Immature natural killer cell (primary cell): ENCODE measurements at places on chromosomes 5 and 9.

DNA sequence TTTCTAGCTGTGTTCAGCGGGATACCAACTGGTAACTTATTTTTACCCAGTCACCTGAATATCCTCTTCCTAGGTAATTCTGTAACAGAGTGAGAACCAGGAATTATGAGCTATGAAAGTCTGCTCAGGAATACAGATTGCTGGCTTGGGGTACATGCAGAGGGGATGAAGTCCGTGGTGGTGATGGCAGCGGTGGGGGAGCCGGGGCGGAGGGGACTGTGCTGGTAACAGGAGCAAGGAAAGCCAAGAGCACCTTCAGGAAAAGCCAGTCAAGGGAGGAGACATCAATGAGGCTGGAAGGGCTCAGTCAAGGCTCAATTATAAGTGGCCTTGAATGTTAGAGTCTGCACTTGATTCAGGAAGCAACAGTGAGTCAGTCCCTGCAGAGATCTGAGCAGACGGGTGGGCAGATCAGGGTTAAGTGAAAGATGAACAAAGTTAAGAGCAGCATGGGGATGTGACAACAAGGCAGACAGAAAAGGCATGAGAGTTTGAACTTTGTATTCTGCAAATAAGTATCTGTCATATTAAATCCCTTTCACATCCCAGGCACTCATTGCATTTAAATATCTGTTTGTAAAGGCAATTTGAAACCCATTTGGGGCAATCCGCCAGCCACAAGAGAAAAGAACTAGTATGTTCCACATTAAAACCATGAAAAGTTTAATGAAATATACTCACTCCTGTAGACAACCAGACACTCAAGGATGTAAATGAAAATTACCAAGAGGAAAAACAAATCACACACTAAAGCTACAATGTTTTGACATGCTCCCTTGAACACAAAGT is 101.2 kb downstream of the TTC39B start:
- DNase-seq, result no peak

DNA sequence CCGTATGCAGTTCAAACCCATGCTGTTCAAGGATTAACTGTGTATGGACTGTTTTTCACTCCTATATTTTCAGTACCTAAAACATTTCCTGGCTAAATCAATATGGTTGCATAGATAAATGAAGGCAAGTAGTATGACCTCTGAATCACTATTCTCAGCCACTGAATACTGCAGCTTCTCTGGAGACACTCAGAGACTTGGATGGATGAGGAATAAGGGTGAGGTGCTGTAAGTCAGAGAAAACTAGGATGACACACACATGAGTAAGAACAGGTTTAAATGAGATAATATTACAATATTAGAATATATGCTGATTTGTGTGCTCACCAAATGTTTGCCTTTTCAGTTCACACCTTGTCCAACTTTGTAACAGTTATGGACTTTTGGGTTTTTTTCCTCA is 26.0 kb upstream of the ANXA1 start:
- DNase-seq, result no peak

GRCh38 chr5:167051402-167051768 is 1240.1 kb upstream of the WWC1 start:
- no peak for DNase-seq

DNA sequence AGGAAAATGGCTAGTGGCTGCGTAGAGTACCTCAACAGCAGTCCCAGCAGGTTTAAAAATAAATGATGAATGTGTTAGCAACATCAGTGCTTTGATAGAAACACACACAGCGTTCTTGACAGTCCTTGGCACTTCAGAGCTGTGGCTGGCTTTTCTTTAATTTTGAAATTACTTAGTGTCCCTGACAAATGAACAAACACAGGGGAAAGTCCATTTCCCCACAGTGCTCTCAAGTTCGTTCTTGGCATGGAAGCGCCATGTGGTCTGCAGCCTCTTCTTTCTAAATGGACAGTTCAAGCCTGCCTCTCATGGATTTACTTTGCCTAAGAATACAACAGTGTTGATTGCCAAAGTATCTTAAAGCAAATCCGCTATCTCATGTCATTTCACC is 102.2 kb downstream of the ADAMTS12 start:
- no peak for DNase-seq

DNA sequence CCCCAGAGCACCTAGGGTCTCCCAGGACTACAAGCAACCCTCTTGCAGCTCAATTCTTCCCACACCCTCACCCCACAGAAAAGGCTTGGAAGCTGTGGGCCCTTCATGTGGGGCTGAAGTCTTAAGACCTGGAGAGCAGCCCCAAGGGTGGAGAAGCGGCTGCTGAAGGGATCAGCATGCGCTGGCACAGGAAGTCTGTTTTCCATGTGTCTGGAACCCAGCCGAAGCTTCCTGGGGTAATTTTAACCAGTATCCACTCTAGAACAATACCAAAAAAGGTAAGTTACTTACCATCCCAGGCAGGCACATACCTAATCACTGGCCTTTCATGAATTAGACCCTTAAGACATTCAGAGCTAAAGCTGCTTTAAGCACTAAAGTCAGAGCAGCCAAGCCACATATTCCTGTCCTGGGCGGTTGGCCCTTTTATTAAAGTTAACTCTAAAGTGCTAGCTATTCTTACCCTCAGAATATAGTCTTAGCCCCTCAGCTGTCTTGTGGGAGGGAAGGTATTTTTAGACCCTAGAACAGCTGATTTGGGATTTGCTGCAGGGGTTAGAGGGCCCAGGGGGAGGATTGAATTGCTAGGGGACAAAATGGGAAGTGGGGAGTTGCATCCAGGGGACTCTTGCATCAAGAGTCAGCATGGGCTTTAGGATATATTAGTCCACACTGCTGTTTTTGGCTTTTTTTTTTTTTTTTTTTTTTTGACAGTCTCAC is 6.9 kb downstream of the IL17B start:
- DNase-seq, result no peak

DNA sequence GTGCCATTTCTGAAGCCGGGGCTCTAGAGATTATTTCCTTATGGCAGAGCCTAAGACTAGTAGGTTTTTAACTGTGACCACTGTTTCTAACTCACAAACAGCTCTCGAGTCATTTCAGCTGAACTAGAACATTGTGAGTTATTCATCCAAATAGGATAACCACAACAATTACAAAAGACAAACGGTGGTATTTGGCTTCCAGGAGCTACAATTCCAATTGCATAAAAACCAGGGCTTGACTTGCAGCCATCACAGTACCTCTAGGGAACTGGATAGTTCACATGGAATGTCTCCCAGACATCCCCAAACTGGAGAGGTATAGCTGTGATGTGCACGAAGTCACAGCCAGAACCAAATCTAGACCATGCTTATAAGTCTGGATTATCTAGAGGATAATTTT is 224.8 kb downstream of the FAM114A2 start:
- no peak for DNase-seq

GRCh38 chr5:169062690-169063089 is 238.2 kb downstream of the SLIT3 start:
- no peak for DNase-seq
